ENCODE measurements at places on chromosomes 4 and X. TPM values are rescaled to one million over a fixed set of nuclear protein-coding genes. Genes with fewer than 3 reads are reported as not detected.

DNA sequence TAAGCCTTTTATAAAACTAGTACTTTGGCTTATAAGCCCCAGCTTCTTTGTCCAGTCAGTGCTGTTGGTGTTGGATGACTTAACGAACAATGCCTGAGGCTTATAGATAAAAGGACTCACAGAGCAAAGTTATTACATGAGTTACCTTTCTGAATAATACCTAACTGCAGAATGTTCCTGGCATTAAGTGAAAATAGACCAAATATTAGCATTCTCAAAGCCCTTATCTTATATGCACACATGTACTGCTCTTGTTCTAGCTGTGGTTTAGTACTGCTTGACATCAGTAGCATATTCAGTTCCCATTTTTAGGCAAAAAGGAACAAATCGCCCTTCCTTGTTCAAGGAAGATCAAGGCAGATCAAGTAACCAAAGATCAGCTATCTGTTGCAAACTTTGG is 131.6 kb downstream of the ZNF330 start:
- 0 out of 2 replicates have a peak overlapping the region, but pooled peaks have one; percentile 12 for H3K4me3 ChIP-seq
- H3K36me3 ChIP-seq = no peaks in the 10 kb centered on the region
- DNase-seq = no peak
- peaks cover 39% of the 10 kb centered on the region for H3K4me1 ChIP-seq
- no peaks in the 10 kb centered on the region for H3K27me3 ChIP-seq

- no peaks in the 10 kb centered on the region for H3K36me3 ChIP-seq
- H3K4me1 ChIP-seq = no peaks in the 10 kb centered on the region
- no peak for DNase-seq
- H3K27me3 ChIP-seq = no peaks in the 10 kb centered on the region
- H3K4me3 ChIP-seq = no peak overlapping the region
- H3K27ac ChIP-seq = no peak overlapping the region
These were observed 169.3 kb downstream of the GC start for GRCh38 chr4:71614621-71615020.

DNA sequence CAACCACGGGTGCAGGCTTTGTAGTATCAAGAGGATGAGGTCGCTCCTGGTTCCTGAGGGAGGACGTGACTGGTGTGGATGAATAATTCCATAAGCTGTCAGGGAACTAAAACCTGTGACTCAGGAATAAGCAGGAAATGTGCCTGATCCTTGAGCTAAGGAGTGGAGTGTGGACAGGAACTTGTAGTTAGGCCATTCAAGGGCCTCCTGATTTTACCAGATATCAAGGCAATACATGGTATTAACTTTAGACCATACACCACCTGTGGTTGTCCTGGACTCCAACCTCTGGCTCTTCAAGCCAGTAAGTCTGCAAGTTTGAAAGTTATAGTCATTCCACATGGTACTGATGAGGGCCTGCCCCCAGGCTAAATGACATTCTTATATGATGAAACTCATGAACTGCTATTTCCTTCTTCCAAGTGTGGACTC is 12.1 kb upstream of the ING2 start:
- peak overlapping the region; percentile 66 for H3K27ac ChIP-seq
- H3K27me3 ChIP-seq = no peaks in the 10 kb centered on the region
- peaks cover 4% of the 10 kb centered on the region for H3K36me3 ChIP-seq

GRCh38 chr4:139282065-139282720 is 2.2 kb upstream of the MGARP start:
- H3K4me1 ChIP-seq = peaks cover 25% of the 10 kb centered on the region
- peak overlapping the region; percentile 53 for H3K27ac ChIP-seq

GRCh38 chr4:77188498-77189220 is 31.7 kb downstream of the CCNG2 start:
- H3K4me1 ChIP-seq = peaks cover 8% of the 10 kb centered on the region
- H3K27ac ChIP-seq = no peak overlapping the region
- no peaks in the 10 kb centered on the region for H3K27me3 ChIP-seq
- no peak overlapping the region for H3K4me3 ChIP-seq
- no peak for DNase-seq

CFI gene
- not detected for total RNA-seq

CLDN34 gene
- not detected for total RNA-seq

CT45A10 gene
- total RNA-seq = not detected
